GM18507 (cell line): ENCODE measurements at places on chromosomes 4 and X.

DNA sequence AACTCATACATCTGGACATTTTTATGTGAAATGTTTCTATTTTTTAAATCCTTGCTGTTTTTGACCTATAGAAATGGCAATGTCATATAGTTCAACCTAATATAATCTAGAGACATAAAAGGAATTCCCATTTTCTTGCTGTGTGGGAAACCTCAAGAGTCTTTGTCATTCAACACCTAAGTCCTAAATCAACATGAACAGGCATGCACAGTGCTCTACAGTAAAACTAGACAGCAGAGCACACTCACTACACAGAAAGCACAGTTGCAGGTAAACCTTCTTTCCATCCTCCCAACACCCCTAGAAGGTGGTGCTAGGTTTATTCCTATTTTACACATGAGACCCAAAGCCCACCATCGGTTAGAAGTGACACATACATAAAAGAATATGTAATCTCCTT, 79.1 kb upstream of the C1QTNF7 start:
- no peak for DNase-seq

GRCh38 chrX:39907964-39908661, 189.6 kb downstream of the BCOR start:
- no peak for DNase-seq

- DNase-seq = no peak
These were observed 28.9 kb downstream of the SNX25 start for GRCh38 chr4:185238215-185238681.

GRCh38 chr4:158169931-158170690, 2.7 kb downstream of the GASK1B start:
- no peak for DNase-seq

GRCh38 chr4:98969878-98970785, 25.4 kb upstream of the METAP1 start:
- no peak for DNase-seq

GRCh38 chrX:418927-419729, 32.4 kb upstream of the PPP2R3B start:
- DNase-seq = no peak

DNA sequence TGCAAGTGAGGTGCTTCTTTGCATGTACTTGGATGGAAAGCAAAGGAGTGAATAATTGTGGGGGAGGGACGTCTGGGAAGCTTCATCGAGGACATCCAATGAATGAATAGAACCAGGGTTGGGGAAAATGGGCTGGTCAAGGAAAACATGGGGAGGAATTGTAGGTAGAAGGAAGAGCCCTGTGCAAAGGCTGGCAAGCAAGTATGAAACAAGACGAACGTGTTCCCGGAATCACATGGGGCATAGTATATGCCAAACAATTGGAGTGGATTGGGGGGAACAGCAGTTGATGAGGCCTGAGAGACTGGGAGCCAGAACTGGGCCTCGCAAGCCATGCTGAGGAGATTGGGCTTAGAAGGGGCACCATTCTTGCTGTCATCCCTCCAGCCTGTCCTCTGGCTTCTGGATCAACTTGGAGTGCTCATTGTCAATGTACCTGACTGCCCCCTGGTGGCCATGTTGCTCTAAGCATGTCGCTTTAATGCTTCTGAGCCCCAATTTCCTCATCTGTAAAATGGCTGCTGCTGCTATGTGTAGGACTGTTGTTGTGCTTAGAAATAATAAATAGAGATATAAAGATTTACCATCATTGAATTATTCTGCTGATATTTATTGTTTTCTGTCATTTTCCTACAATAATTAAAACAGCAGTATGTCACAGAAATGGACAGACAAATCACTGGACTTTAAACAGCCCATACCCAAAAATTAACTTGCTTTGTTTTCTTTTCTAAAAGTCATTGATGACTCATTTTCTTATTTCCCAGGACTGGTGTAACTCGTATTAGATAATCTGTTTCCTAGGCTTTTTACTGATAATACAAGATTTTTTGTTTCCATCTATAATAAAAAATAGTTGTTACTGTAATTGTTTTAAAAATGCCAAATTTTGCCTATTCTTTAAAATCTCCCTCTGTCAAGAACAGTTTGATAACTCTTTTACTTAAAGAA, 66.4 kb downstream of the JADE3 start:
- peak; percentile 17 for DNase-seq

- DNase-seq = no peak
These were observed 30.7 kb upstream of the PITX2 start for GRCh38 chr4:110653321-110654253.

DNA sequence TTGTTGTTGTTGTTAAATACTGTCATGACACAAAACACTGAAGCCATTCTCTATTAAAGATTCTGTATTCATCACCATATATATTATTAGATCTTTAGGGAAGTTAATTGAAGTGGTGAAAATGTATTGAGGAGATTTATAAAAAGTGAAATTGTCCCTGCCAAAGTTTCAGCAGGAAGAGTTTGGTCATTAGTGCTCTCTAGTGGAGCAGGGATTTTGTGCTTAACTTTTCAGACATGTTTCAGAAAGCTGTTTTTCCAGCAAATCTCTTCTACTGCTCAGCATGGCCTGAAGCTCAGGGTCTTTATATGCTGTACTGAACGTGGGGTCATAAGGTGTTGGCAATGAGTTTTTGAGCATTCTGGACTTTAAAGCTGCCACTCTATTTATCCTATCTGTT, 36.7 kb upstream of the CXXC4 start:
- no peak for DNase-seq

DNA sequence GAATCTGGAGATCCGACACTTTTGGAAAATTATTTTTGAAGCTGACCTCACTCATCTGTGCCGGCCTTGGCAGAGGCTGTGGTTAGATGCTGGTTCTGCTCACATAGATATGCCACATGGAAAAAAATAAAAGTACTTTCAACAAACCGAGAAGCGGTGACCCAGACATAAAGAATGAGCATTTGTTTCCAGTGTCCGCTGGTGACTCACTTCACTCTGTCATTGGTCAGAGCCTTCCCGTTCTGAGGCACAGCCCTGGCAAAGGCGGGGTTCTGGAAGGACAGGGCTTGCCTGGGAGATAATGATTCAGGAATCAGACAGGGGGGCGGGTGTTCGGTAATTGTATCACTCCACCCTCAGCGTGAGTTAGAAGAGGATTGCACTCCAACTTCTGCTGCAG, 172.4 kb upstream of the MXRA5 start:
- no peak for DNase-seq

DNA sequence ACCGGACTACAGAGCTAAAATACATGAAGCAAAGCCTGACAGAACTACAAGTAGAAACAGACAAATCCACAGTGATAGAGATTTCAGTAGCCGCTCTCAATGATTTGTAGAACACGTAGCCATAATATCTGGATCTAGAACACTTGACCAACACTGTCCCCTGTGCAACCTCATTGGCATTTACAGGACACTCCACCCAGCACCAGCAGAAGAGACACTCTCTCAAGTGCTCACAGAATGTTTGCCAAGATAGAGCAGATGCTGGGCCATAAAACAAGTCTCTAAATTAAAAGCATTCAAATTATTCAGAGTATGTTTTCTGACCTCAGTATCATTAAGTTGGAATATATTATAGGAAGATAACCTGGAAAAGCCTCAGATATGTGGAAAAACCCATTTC, 21.7 kb downstream of the HTT start:
- no peak for DNase-seq

DNA sequence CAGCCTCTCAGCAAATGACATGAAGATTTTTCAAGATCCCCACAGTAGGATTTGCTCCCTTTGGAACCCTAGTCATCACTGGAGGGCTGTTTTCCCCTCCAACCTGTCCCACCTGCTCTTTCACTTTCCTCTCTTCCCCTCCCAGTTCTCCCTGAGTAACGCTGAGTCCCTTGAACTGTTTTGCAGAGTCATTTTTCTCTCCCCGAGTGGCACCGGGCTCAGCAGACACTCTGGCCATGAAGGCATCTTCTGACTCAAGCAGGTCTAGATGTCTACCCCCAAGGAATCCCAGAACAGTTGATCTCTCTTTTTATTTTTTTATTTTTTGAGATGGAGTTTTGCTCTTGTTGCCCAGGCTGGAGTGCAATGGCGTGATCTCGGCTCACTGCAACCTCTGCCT, 52.2 kb downstream of the HTRA3 start:
- DNase-seq = no peak

DNA sequence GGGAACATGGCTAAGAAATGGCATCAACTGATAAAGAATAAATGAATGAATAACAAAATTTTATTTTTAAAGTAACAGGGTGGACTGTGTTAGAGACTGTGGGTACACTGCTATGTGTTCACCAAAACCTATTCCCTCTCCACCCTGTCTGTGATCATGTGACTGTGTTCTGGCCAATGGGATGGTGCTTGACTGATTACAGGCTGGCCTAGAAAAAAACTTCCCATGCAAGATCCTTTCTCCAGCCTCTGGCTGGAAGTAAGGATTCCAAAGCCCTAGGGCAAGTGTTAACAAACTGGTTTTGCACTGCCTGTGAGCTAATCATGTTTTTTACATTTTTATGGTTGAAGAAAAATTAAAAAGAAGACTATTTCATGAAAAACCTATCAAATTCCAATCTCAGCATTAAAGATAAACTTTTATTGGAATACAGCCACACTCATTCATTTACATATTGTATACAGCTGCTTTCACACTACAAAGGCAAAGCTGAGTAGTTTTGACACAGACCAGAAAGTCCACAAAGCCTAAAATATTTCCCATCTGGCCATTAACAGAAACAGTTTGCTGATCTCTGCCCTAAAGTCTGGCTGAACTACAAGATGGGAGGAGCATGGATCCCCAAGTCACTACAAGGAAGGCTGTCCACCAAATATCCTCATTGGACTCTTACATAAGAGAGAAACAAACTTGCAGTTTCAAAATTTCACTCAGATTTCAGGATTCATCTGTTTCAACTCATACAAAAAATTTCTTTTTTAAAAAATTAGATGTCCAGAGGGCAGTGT, 133.2 kb downstream of the ARHGAP6 start:
- no peak for DNase-seq

DNA sequence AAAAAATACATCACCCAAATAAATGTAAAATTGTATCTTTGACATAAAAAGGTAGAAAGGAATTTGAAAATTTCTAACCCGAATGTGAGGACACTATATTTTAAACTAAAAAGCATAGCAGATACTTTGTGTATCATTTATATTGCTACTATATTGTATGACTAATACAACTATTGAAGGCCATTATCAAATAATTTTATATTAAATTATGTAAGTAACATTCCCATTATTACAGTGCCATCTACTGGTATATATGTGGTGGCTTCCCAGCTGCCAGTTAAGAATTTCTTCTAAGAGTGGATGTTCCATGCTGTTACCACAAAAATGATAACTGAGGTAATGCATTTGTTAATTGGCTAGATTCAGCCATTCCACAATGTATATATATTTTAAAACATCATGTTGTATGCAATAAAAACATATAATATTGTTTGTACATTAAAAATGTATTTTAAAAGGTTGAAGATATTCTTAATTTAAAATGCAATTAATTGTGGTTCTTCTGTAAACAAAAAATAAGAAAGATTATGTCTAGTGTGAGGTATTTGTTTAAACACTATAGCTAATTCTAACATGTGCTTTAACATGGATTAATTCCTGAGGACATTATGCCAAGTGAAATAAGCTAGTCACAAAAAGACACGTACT, 65.3 kb downstream of the EGF start:
- no peak for DNase-seq
